ENCODE measurements at places on chromosomes 2 and 18. TPM values are rescaled to one million over a fixed set of nuclear protein-coding genes. Genes with fewer than 3 reads are reported as not detected.

The MSH6 gene
- 25.4 TPM for total RNA-seq

The LYG1 gene
- 0.57 TPM for total RNA-seq

The ANKRD62 gene
- not detected for total RNA-seq

The CCDC102B gene
- total RNA-seq: 3.9 TPM

The PLEK gene
- total RNA-seq: 7.2 TPM

The VWA3B gene
- 0.38 TPM for total RNA-seq

The DOK6 gene
- total RNA-seq: 6.3 TPM

The CNTNAP5 gene
- not detected for total RNA-seq

The C1QL2 gene
- total RNA-seq: not detected

The SLC23A3 gene
- total RNA-seq: 0.87 TPM

The ALLC gene
- not detected for total RNA-seq

The ELOA2 gene
- total RNA-seq: not detected

The MAPK4 gene
- total RNA-seq: 34.1 TPM

The RSAD2 gene
- 3.3 TPM for total RNA-seq

The FAHD2A gene
- total RNA-seq: 41.6 TPM

The UCN gene
- total RNA-seq: 0.84 TPM

The QPCT gene
- 1.7 TPM for total RNA-seq

The RFX8 gene
- not detected for total RNA-seq

The CFAP221 gene
- 0.51 TPM for total RNA-seq

The PMAIP1 gene
- 0.49 TPM for total RNA-seq

The ZCCHC2 gene
- total RNA-seq: 18.2 TPM

The UGT1A5 gene
- total RNA-seq: not detected

The LYG2 gene
- total RNA-seq: not detected

The TMEM37 gene
- 4.5 TPM for total RNA-seq

The GKN2 gene
- total RNA-seq: not detected

The RPRM gene
- total RNA-seq: not detected

The SNTG2 gene
- total RNA-seq: 2.4 TPM

The KCNJ3 gene
- total RNA-seq: 2.6 TPM

The CYRIA gene
- 5.1 TPM for total RNA-seq

The CFAP65 gene
- not detected for total RNA-seq

The STAT4 gene
- 0.76 TPM for total RNA-seq

The WNT10A gene
- not detected for total RNA-seq

The ILKAP gene
- total RNA-seq: 26.2 TPM

The GPR35 gene
- total RNA-seq: 2.2 TPM

The IL36A gene
- not detected for total RNA-seq

The DCDC2C gene
- not detected for total RNA-seq

The PLA2R1 gene
- total RNA-seq: 3.4 TPM

The CKAP2L gene
- total RNA-seq: 1.3 TPM

The GCG gene
- not detected for total RNA-seq

The TEKT4 gene
- total RNA-seq: 0.16 TPM

The IL18RAP gene
- 0.30 TPM for total RNA-seq

The RUFY4 gene
- not detected for total RNA-seq

The STRN gene
- 39.8 TPM for total RNA-seq

The FASTKD1 gene
- 112 TPM for total RNA-seq

Measured in Right ventricle myocardium inferior (tissue), 1 donor.